Mammary epithelial cell (primary cell): ENCODE measurements at places on chromosomes 4 and X.

DNA sequence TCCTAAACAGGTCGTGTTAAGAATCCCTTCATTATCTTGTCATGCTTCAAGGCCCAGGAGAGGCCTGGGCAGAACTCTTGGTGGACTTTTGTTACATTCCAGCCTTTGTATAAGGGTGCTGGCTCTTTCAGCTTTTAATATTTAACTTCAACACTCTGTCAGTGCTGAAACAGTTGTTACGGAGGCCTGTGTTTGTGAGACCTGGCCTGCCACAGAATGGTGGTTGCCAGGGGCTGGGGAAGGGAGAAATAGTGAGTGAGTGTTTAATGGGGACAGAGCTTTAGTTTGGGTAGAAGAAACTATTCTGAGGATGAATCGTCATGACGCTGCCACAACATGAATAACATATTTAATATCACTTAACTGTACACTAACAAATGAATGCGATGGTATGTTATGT lies 1027.6 kb upstream of the PRKX start:
- no peak for DNase-seq

- DNase-seq, result no peak
Measured at GRCh38 chr4:60088807-60089486, 1111.2 kb upstream of the ADGRL3 start.

DNA sequence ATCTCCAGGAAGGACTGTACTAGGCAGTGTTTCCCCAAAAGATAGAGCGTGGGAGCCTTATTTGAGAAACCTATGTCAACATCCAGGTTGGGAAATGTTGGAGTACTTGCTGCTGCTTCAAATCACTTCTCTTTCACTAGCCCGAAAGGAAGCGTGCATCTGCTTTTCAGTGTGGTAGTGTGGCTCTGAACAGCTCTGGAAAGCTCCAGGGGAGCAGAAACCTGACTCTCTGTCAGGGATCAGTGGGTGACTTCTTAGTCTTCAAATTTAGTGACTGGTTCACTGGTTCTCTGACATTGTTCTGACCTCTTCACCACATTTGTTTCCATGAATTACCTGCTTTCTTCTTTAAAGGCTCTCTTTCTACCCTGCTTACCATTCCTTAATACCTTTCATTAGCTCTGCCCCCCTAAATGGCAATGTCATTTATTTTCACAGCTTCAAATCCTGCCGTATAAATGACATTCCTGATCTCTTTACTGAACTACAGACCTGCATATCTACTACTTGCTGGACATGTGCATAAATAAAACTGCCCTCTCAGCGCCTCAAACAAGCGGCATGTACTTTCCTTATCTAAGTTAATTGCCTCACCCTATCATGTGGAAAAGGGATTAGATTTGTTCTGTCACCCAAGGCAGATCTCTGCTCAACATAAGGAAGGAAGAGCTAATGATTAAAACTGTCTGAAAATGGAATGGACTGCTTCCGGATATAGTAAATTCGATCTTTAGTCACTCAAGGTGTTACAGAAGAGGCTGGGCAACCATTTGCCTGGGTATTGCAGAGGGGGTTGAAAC lies 37.0 kb downstream of the DLG3 start:
- DNase-seq, result no peak

GRCh38 chr4:139672215-139672614 lies 6.6 kb downstream of the MGST2 start:
- no peak for DNase-seq

GRCh38 chr4:135365065-135365464 lies 1163.5 kb upstream of the PABPC4L start:
- DNase-seq, result no peak

DNA sequence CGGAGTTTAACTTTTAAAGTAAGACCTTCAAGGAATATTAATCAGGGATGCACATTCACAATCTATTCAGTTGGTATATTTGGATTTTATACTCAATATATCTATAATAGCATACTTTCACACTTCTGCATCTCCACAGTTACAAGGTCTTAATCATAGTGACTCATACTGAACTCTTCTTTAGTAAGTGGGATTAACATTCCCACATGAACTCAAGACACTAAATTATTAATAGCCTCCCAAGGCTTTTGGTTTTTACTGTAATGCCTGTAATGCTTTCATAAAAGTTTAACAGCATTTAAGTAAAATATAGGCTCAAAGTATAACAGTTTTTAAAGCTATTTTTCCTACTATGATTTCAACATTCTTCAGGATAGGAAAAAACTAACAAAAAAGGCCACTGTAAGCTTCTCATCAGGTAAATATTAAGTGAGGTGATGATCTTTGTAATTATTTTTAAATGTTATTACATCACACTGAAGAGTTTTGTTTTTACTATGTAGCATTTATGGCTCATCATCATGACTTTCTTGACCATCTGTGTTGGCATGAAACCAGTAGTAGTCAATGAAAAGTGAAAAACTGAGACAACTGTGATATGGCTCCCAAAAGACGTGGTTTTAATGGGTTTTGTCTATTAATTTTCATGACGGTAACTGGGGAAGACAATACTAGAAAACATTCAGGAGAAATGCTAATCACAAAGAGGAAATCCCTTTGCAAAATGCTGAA lies 91.5 kb upstream of the GALNT7 start:
- peak; percentile 63 for DNase-seq

GRCh38 chrX:13401724-13402123 lies 81.9 kb upstream of the ATXN3L start:
- DNase-seq, result no peak

- no peak for DNase-seq
Measured at GRCh38 chrX:72316408-72317110, 10.8 kb upstream of the CITED1 start.

DNA sequence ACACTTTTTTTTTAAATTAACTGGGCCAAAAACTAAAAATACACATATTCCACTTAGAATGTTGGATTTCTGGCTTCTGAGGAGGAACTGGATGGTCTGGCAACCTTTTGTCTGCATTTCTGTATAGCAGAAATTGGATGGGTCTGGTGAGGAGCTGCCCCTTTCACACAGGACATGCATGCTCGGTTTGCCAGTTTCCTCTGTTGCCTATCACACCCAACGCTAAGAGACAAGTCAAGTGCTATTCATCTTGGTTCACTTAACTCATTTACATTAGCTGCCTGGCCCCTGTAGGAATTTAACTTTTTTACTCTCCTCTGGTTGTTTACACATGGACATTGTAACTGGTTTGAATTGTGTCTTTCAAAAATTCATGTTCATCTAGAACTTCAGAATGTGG lies 195.7 kb downstream of the PACRGL start:
- no peak for DNase-seq

- DNase-seq, result no peak
Measured at GRCh38 chr4:186829740-186830449, 106.2 kb upstream of the FAT1 start.

DNA sequence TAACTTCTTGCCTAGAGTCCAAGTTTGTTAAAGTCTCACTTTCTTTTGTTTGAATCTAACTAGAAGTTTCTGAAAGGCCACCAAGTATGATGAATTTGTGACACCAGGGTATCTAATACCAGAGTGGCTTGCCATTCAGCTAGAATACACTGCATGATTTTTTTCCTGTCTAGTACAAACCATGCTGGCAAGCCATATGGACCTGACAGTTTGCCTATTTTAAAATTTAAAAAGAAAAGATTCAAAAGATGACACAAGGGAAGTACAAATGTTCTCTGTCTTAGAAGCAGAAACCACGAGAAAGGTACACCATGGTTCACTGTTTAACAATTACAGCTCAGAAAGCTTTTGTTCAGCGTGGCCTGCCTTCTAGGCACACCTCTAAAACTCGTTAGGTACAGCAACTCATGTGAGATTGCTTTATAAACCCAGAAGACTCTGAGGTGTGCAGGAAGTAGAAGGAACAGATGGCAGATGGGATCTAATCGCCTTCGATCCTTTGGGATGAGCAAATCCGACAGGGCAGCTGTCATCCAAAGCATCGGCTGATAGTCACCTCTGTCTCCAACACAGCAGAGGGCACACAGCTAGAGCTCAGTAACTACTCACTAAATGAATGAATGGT lies 35.4 kb upstream of the CENPU start:
- no peak for DNase-seq

DNA sequence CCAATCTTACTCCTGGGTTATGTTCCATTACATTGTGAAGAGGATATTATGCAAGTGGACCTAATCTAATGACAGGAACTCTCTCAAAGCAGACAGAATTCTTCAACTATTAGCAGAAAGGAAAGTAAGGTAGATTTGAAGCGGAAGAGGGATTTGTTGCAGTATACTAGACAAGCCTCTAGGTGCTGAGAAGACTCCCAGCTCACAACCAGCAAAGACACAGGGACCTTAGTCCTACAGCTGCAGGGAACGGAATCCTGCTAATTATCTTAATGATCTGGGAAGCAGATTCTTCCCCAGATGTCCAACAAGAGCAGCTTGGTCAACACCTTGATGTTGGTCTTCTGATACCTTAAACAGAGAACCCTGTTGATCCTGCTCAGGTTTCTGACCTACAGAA lies 73.6 kb downstream of the STK32B start:
- DNase-seq, result no peak

- no peak for DNase-seq
Measured at GRCh38 chr4:4641661-4642495, 100.0 kb upstream of the STX18 start.

DNA sequence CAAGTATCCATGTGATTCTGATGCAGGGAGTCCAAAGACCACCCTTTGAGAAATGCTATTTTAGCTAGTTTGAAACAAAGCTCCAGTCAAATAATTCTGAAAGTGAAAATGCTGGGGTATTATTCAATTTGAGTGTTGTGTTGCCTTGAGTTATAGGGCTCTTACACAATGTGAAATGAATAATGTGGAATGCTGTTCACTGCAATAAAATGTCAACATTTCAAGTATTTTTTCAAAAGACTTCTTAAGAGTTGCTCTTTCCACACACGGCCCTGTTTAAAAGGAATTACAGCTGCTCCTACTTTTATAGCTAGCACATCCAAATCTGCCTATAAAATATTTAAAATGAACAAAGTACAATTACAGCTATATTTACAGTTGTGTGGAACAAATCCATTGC lies 27.5 kb upstream of the PLS3 start:
- DNase-seq, result no peak

DNA sequence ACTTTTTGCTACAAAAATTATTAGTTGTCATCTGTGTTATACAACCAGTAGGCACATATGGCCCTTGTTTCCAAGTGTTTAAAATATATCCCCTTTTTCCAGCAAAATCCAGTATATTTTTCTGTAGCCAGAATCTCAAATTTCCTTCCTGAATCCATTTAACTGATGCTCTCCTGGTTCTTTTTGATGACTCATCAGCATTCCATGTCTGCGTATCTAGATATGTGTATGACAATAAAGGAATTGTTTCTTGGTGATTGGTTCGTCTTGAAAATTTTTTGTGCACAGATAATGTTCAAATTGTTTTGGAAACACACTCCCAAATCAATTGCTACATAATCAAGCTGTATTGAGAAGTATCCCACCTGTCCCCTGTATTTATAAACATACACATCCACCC lies 98.3 kb downstream of the ITM2A start:
- no peak for DNase-seq

GRCh38 chr4:80216100-80216761 lies 18.9 kb downstream of the PRDM8 start:
- no peak for DNase-seq

DNA sequence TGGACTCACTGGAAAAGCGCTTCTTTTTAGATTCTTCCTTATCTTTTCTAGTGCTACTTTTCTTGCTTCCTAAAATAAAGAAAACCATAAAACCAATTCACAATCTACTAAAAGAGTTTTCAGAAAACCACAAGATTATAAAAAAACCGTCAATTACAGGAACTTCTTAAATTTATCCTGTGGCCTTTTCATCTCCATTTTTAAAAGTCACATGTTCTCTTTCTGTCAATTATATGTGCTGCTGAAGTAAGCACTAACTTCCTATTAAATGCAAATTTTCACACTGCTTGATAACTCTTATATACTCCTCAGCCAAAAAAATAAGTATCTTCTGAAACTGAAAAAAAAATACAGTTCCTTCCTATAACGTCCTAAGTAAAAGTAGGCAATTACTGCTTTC lies 32.8 kb downstream of the CENPC start:
- no peak for DNase-seq

DNA sequence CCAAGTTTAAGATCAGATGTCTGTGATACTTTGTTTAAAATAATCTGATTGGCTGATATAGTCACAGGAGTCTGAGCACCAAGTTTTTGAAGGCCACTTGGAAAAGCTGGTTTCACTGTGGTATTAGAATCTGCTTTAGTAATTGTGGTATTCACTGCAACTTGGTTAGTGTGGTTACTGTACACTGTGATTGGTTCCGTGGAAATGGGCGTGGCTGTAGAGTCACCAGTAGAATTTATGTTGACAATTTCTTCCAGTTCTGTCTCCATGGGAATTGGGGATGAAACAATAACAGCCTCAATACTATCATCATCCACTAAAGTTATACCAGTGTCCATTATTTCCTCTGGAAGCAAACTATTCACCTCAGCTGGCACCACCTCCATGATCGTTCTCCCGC lies 26.2 kb downstream of the LIN54 start:
- DNase-seq, result peak; percentile 77

GRCh38 chr4:2305766-2306501 lies 44.0 kb upstream of the MXD4 start:
- peak; percentile 9 for DNase-seq

DNA sequence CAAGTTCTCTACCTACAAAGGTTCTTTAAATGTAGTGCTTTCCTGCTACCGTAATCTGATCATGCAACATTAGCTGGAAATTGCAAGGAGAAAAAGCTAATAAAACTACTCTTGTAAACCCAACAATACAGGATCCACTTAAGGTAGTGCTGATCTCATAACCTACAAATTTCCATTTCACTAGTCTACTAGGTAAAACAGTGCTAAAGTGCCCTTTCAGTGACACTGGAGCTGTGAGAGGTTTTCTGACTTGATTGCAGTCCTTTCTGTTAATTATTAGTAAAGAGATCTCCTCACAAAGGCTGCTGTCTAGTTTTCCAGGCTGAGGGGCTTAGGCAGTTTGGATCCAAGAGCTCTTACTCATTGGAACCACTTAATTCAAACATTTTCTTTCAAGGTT lies 1118.7 kb downstream of the SH3BGRL start:
- DNase-seq, result no peak

DNA sequence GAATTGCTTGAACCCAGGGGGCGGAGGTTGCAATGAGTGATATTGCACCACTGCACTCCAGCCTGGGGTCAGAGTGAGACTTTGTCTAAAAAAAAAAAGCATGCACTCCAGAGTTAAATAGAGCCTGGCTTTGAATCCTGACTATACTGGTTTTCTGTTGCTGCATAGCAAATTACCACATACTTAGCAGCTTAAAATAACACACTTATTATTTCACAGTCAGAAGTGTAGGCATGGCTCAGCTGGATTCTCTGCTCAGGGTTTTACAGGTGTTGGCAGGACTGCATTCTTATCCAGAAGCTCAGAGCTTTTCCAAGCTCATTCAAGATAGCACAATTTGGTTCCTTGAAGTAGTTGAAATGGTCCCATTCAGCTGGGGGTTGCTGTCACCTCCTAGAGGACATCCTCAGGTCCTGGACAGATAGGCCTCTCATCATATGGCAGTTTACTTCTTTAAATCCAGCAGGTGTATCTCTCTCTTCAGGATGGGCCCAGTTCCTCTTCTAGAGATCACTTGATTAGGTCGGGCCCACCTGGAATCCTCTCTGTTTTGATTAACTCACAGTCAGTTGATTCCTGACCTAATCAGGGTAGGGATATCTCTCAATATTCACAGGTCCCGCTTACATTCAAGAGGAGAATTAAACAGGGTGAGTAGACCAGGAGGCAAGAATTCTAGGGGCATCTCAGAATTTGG lies 26.8 kb downstream of the DOCK11 start:
- no peak for DNase-seq
